ENCODE measurements at places on chromosomes 5 and 9.
A peak's percentile ranks its signal among the peaks of the same experiment; 100 is the strongest.

- peaks cover 9% of the 10 kb centered on the region for H3K27me3 ChIP-seq
- no peaks in the 10 kb centered on the region for H3K4me1 ChIP-seq
- DNase-seq, result no peak
- H3K27ac ChIP-seq, result no peak overlapping the region
- no peaks in the 10 kb centered on the region for H3K36me3 ChIP-seq
These were observed 66.3 kb upstream of the UNC5A start for GRCh38 chr5:176743868-176744583.

DNA sequence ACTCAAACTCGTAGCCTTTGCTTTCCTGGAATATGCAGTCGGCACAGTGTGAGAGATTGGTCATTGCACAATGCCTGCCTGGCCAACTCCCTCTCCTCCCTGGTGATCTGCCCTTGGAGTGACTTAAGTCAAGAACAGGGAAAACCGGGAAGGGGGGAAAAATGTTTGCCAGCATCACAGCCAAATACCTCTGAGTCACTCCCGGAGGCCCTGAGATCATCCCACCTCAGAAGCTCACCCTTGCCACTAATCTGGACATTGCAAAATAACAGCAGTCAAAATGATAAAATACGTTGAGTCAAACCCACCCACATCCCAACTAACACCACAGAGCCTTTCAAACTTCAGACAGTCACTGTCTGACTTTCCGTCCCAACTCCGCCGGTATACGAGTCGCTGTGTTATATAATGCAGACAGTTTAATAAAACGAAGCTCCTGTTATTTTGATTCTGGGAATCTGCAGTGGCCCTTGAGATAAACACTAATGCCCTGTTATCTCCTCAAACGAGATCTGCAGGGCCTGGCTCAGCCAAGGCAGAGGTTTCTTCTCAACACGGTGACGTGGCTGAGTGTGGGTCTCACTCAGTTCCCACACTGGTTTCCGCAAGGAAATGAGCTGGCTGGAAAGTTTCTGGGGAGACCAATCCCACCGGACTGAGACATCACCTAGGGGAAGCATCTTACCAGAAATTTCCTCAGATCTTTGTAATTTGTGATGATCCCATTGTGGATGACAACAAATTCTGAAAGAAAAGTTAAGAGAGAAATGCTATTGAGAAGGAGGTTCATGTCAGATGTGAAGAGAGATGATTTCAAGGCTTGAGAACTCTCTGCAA is 22.1 kb downstream of the GFPT2 start:
- H3K4me3 ChIP-seq, result no peak overlapping the region
- peak; percentile 62 for DNase-seq
- no peaks in the 10 kb centered on the region for H3K27me3 ChIP-seq
- H3K36me3 ChIP-seq, result no peaks in the 10 kb centered on the region

DNA sequence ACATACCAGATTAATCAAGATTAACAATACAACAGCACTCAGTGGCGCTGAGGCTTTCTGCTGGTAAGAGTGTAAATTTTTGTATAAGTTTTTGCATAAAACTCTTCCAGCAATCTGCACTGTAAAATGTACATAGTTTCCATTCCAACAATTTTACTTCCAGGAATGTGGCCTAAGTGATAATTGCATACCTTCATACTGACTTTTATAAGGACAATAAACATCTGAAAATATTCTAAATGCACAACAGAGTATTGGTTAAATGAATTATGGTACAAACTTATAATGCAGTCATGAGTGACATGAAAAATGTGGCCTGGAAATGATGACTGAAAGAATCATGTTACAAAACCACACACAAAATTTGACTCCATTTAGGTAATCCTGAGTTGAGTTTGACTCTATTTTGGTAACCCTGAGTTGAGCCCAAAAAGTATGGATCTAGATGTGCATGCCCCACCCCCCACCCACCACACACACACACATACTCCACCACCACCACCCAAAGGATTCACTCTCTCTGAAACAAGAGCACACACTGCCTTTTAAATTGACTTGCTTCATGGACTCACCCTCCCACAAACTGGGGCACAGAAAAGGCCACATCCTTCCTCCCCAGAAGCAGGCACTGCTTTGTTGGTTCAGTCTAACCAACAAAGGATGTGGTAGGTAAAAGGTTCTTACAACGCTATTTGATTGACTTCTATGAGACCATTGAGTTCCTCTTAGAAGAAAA is 137.6 kb downstream of the SUSD1 start:
- H3K4me3 ChIP-seq, result no peak overlapping the region
- H3K27me3 ChIP-seq, result no peaks in the 10 kb centered on the region
- no peak overlapping the region for H3K27ac ChIP-seq
- no peaks in the 10 kb centered on the region for H3K36me3 ChIP-seq
- no peak for DNase-seq

- no peak overlapping the region for H3K27ac ChIP-seq
- no peaks in the 10 kb centered on the region for H3K27me3 ChIP-seq
- no peaks in the 10 kb centered on the region for H3K4me1 ChIP-seq
- no peaks in the 10 kb centered on the region for H3K36me3 ChIP-seq
- DNase-seq, result no peak
These were observed 597.1 kb upstream of the KLF4 start for GRCh38 chr9:108086624-108087023.

DNA sequence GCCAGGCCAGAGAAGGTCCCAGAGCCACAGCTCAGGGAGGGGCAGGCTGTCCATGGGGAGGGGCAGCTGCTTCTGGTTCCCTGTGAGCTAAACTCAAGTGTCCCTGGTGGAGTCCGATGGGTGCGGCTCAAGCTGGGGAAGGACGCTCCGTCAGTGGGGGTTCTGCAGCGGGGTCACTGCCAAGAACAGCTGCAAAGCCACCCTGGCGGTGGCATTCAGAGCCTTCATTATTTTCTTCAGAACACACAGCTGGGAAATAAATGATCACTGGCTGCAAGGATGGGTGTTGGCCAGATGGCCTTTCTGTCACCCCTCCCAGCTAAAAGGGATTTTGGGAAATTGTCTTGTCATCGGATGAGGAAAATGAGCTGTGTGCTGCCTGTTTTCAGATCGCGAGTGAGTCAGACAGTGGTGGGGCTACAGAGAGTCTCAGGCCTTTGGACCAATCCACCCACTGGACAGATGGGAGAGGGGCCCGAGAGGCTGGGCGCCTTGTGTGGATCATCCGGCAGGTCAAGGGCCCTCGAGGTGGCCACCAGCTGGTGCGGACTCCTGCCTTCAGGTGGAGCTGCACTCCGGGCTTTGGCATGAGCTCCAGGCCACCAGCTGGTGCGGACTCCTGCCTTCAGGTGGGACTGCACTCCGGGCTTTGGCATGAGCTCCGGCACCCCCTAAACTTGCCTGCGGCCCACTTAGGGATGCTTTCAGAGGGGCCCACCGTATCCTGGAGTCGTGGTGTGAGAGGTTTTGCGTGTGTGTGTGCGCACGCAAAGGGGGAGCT is 17.9 kb upstream of the GFPT2 start:
- H3K36me3 ChIP-seq, result no peaks in the 10 kb centered on the region
- H3K4me1 ChIP-seq, result no peaks in the 10 kb centered on the region
- no peak for DNase-seq
- H3K27me3 ChIP-seq, result no peaks in the 10 kb centered on the region
- no peak overlapping the region for H3K27ac ChIP-seq

DNA sequence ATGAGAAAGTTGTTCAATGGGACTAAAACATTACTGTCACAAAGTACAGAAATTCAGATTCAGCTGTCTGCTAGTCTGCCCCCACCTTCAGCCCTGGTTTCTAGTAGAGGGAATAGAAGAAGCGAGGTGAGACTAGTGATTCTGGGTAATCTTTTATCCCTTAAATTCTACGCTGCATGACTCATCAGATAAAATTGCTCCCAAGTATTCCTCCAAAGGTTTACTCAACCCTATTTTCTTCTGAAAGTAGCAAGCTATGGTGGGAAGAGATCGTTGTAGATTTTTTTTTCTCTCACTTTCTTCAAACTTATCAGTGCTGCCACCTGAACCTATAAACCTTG is 318.9 kb upstream of the RIOK2 start:
- H3K27me3 ChIP-seq, result no peaks in the 10 kb centered on the region
- no peaks in the 10 kb centered on the region for H3K4me1 ChIP-seq
- no peak overlapping the region for H3K27ac ChIP-seq
- DNase-seq, result no peak
- no peaks in the 10 kb centered on the region for H3K36me3 ChIP-seq

DNA sequence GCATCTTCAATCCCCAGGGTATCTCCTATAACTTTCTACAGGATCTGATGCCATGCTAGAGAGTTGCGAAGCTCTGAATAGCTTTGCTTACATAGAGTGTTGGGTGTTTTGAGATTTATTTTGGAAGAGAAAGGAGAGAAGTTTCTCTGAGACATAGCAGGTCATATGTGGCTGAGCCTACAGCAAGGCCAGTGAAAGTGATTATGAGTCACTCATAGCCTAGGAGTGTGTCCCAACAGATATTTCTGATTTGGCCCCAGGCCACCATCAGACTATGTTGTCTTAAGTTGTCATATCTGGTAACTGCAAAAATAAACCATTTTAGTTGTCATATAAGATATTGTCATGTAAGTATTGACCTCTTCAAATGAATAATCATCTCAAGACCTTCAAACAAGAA is 132.0 kb upstream of the RAI14 start:
- no peak overlapping the region for H3K27ac ChIP-seq
- H3K27me3 ChIP-seq, result no peaks in the 10 kb centered on the region
- no peaks in the 10 kb centered on the region for H3K4me1 ChIP-seq
- DNase-seq, result no peak

DNA sequence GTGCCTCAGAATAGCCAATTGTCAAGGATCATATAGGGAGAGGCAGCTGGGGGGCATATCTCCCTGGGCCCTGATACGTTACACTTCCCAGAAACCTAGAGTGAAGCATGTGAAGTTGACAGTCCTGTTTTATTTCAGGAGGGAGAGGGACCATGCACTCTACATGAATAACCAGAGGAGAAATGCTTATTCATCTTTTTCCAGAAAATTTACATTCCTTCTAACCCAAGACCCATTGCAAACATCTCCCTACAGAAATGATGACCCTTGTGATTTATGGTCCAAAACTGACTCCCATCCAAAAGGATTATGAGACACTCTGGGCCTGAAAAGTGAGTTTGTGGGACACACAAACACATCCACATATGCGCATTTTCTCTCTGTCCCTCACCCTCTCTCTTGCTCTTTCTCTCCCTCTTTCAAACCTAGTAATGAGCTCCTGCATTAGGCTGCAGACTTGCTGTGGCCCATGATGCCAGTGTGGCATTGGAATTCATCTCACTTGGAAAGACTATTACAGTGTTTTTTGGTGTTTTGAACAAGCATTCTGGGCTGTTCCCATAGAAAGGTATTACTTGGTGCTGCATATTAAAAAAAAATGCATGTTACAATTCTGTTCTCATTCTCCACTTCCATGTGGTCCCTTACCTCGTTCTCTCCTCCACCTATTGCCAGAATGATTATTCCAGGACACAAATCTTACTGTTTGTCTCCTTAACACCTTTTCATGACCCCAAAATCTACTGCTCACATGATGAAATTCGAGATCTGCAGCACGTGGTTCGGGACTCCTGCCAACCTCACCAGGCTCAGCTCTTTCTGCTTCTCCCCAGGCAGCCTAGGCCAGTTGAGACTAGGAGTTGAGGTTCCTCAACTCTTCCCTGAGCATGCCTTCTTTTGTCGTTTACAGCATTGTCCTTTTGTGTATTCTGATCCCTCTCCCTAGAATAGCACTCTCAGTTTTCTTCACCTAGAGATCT is 451.3 kb upstream of the KLF4 start:
- DNase-seq, result no peak
- no peaks in the 10 kb centered on the region for H3K27me3 ChIP-seq
- H3K36me3 ChIP-seq, result no peaks in the 10 kb centered on the region
- no peaks in the 10 kb centered on the region for H3K4me1 ChIP-seq

DNA sequence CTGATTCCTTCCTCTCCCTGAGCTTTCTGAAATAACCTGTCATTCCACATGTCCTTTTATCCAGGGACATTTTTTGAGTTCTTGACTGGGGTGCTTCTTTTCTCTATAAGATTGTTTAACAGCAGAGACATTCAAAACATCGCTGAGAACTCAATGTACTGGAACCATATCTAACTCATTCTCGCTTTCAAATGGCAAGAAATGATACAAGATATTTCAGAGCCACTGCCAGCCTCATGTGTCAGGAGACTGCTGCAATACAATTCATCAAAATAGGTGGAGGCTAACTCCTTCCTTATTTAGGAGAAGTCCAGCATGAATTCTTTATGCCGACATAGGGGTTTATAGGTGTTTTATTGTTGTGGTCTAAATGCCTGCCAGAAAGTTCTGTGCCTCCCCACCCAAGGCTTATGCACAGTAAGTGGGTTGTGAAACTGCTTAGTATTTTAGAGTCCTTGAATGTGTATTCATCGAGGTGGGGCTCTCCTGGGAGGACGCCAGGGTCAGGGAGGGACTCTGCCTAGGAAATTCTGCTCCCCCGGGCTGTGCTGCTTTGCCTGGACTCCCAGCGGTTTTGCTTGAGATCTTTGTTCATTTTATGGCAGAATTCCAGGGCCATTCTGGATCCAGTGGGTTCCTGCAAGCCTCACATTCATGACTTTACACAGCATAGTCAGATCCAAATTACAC is 53.9 kb downstream of the ZNF474 start:
- H3K4me3 ChIP-seq, result no peak overlapping the region
- H3K36me3 ChIP-seq, result no peaks in the 10 kb centered on the region
- H3K27me3 ChIP-seq, result no peaks in the 10 kb centered on the region
- no peaks in the 10 kb centered on the region for H3K4me1 ChIP-seq

DNA sequence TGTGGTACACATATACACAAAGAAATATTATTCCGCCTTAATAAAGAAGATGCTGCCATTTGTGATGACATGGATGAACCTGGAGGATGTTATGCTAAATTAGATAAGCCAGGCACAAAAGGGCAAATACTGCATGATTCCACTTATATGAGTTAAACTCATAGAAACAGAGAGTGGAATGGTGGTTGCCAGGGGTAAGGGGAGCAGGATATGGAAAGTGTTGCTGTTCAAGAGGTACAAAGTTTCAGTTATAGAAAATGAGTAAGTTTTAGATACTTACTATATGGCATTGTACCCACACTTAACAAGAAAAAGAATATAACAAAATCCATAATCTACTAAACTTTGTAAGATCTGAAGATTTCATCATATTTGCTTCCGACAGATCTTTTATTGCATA is 252.2 kb downstream of the SYK start:
- no peaks in the 10 kb centered on the region for H3K27me3 ChIP-seq
- H3K4me3 ChIP-seq, result no peak overlapping the region
- DNase-seq, result no peak
- H3K4me1 ChIP-seq, result no peaks in the 10 kb centered on the region
- no peak overlapping the region for H3K27ac ChIP-seq
- H3K36me3 ChIP-seq, result no peaks in the 10 kb centered on the region

DNA sequence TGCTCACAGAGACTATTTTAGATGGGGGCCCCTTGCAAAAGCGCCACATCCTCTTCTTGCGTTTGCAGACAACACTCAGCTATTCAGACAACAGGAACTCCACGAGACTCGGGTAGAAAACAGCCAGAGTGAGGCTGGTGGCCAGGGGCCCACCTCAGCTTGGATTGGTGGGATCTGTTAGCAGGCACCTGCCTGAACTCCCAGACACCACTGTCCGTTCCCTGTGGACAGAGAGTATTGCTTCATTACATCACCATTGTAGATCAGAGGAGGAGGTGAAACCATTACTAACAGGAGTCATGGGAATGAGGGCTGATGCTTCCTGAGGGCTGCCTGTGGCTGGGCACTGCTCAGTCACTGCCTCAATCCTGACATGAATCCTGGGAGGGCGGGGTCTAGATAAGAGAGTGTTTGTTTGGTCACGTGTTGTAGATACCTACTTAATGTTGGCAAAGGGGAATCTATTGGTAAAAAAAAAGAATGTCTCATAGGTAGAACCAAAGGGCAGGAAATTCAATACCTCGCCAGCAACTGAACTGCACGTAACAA is 4.4 kb upstream of the RAPGEF1 start:
- no peak overlapping the region for H3K4me3 ChIP-seq
- no peaks in the 10 kb centered on the region for H3K27me3 ChIP-seq
- H3K4me1 ChIP-seq, result no peaks in the 10 kb centered on the region
- DNase-seq, result no peak
- H3K27ac ChIP-seq, result no peak overlapping the region
